ENCODE measurements at places on chromosomes 2 and 18.

DNA sequence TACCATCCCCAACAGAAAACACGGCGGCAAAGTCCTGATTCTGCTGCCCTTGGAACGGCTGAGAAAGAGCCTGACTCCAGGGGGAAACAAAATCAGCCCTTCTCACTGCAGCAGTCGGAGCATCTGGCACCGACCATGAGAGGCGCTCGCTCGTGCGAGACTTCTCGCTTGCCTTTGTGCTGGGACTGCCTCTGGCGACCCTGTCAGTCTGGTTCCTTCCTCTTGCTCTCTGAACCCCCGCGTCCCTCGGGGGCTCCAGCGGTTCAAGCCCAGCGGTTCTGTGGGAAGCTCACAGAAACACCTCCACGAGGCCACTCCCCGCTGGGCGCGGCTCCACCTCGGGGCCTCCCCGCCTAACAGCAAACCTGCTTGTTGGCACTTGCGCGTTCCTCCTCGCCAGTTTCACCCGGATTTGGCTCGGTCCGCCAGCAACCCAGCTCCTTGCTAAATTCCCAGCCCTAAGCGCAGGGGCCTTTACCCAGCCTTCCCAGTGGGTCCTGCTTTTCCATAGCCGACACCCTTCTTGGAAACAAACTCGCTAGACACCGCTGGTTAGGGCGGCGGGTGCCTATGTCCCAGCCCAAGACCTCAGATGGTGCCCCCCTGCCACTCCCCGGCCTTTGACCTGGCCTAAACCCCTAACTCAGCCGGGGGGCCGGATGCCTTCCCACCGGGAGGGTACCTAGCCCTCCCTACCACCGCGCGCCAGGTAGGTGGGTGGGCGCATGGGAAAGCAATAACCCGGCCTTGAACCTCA is 2.2 kb downstream of the RND3 start:
- peaks cover 14% of the 10 kb centered on the region for H3K4me1 ChIP-seq
- H3K4me3 ChIP-seq: no peak overlapping the region
- H3K27me3 ChIP-seq: peaks cover 51% of the 10 kb centered on the region
- no peak overlapping the region for H3K27ac ChIP-seq
- no peak for DNase-seq

DNA sequence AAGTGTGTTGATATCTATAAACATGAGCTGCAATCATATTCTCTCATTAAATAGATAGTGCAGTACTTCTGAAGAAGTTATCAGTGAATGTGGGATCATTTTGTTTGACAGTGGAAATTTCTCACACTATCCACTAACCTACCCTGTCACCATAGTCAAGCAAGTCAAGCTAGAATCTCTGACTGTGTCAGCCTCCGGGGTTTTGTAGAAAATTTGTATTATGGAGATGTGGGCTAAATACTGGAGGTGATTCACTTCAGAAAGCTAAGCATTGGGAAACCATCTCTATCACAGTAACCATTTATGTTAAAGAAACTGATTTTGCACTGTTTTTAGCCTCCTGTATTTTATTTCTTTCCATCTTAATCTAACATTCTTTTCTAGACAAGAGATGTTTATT is 126.6 kb upstream of the CREB1 start:
- H3K27ac ChIP-seq: no peak overlapping the region
- no peak overlapping the region for H3K4me3 ChIP-seq
- no peaks in the 10 kb centered on the region for H3K4me1 ChIP-seq
- H3K36me3 ChIP-seq: no peaks in the 10 kb centered on the region
- no peak for DNase-seq
- H3K27me3 ChIP-seq: peaks cover 7% of the 10 kb centered on the region

GRCh38 chr2:128670066-128670465 is 351.4 kb upstream of the HS6ST1 start:
- no peak for DNase-seq
- H3K4me3 ChIP-seq: no peak overlapping the region
- peaks cover 47% of the 10 kb centered on the region for H3K27me3 ChIP-seq

- no peak overlapping the region for H3K27ac ChIP-seq
- H3K36me3 ChIP-seq: no peaks in the 10 kb centered on the region
- no peaks in the 10 kb centered on the region for H3K27me3 ChIP-seq
- H3K4me3 ChIP-seq: no peak overlapping the region
Measured at GRCh38 chr2:68925295-68925896, 27.3 kb downstream of the GKN2 start.

- H3K4me3 ChIP-seq: no peak overlapping the region
- H3K27me3 ChIP-seq: no peaks in the 10 kb centered on the region
- no peak for DNase-seq
- no peak overlapping the region for H3K27ac ChIP-seq
- H3K4me1 ChIP-seq: no peaks in the 10 kb centered on the region
Measured at GRCh38 chr2:133498662-133499585, 69.3 kb downstream of the NCKAP5 start.

DNA sequence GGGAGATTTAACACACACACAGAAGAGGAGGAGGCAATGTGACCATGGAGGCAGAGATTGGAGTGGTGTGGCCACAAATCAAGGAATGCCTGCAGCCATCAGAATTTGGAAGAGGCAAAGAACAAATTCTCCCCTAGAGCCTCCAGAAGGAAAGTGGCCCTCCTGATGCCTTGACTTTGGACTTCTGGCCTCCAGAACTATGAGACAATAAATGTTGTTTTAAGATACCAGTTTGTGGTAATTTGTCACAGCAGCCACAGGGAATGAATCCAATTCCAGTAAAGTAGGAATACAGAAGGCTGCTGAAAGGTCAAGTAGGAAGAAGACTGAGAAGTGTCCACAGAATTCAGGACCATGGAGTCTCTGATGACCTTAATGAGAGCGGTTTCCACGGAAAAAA is 18.1 kb downstream of the PAIP2B start:
- H3K4me3 ChIP-seq: no peak overlapping the region
- H3K36me3 ChIP-seq: no peaks in the 10 kb centered on the region
- H3K27me3 ChIP-seq: peaks cover 19% of the 10 kb centered on the region
- H3K4me1 ChIP-seq: no peaks in the 10 kb centered on the region
- H3K27ac ChIP-seq: no peak overlapping the region
- DNase-seq: no peak

DNA sequence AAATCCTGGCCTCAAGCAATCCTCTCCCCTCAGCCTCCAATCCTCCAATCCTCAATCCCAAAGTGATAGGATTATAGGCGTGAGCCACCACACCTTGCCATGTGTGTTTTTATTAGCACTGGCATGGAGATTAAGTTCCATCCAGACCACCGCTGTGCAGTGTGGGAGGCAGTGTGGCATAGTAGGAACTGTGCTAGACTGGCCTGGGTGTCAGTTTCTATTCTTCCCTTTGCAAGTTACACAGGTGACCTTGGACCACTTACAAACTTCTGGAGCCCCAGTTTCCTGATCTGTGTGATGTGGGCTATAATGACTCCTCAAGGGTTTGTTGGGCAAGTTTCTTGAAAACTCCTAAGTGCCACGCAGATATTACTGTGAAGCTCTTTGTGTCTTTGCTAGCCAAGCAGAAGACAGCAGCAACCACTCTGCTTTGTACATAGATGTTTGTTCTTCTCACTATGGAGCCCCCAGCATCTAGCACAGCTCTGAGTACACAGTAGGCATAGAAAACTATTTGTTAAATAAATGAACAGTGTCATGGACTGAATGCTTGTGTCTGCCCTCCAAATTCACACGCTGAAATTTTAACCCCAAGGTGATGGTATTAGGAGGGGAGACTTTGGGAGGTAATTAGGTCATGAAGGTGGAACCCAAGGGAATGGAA is 93.0 kb downstream of the LBH start:
- H3K4me1 ChIP-seq: peaks cover 9% of the 10 kb centered on the region
- no peak overlapping the region for H3K4me3 ChIP-seq
- peak overlapping the region; percentile 56 for H3K27ac ChIP-seq

- H3K4me1 ChIP-seq: no peaks in the 10 kb centered on the region
- DNase-seq: no peak
- H3K36me3 ChIP-seq: no peaks in the 10 kb centered on the region
- no peak overlapping the region for H3K4me3 ChIP-seq
- no peak overlapping the region for H3K27ac ChIP-seq
Measured at GRCh38 chr18:34492652-34493051, 217.4 kb upstream of the DTNA start.

- no peak overlapping the region for H3K27ac ChIP-seq
- no peak overlapping the region for H3K4me3 ChIP-seq
- no peaks in the 10 kb centered on the region for H3K27me3 ChIP-seq
- no peaks in the 10 kb centered on the region for H3K36me3 ChIP-seq
Measured at GRCh38 chr18:51006061-51006818, 23.8 kb upstream of the SMAD4 start.

GRCh38 chr2:10297959-10298531 is 4.7 kb upstream of the HPCAL1 start:
- DNase-seq: no peak
- H3K4me3 ChIP-seq: peak overlapping the region; percentile 26
- H3K4me1 ChIP-seq: peaks cover 25% of the 10 kb centered on the region
- H3K27me3 ChIP-seq: no peaks in the 10 kb centered on the region
- no peak overlapping the region for H3K27ac ChIP-seq
- no peaks in the 10 kb centered on the region for H3K36me3 ChIP-seq

GRCh38 chr2:238523158-238524110 is 96.7 kb downstream of the ASB1 start:
- no peak for DNase-seq
- peaks cover 12% of the 10 kb centered on the region for H3K27me3 ChIP-seq
- no peaks in the 10 kb centered on the region for H3K36me3 ChIP-seq
- no peak overlapping the region for H3K4me3 ChIP-seq

- H3K4me1 ChIP-seq: no peaks in the 10 kb centered on the region
- peaks cover 80% of the 10 kb centered on the region for H3K27me3 ChIP-seq
- H3K36me3 ChIP-seq: no peaks in the 10 kb centered on the region
- DNase-seq: no peak
- no peak overlapping the region for H3K4me3 ChIP-seq
Measured at GRCh38 chr2:69222953-69223658, 163.9 kb downstream of the GFPT1 start.

- no peak overlapping the region for H3K27ac ChIP-seq
- no peak overlapping the region for H3K4me3 ChIP-seq
- no peak for DNase-seq
Measured at GRCh38 chr2:220648628-220649027, 923.5 kb downstream of the EPHA4 start.

GRCh38 chr2:6605836-6606505 is 259.7 kb downstream of the CMPK2 start:
- H3K4me3 ChIP-seq: no peak overlapping the region
- H3K27me3 ChIP-seq: no peaks in the 10 kb centered on the region
- no peak overlapping the region for H3K27ac ChIP-seq
- no peak for DNase-seq

GRCh38 chr18:59923539-59924196 is 23.9 kb downstream of the PMAIP1 start:
- H3K36me3 ChIP-seq: peaks cover 3% of the 10 kb centered on the region
- H3K27ac ChIP-seq: no peak overlapping the region
- H3K4me1 ChIP-seq: peaks cover 10% of the 10 kb centered on the region
- no peak overlapping the region for H3K4me3 ChIP-seq

DNA sequence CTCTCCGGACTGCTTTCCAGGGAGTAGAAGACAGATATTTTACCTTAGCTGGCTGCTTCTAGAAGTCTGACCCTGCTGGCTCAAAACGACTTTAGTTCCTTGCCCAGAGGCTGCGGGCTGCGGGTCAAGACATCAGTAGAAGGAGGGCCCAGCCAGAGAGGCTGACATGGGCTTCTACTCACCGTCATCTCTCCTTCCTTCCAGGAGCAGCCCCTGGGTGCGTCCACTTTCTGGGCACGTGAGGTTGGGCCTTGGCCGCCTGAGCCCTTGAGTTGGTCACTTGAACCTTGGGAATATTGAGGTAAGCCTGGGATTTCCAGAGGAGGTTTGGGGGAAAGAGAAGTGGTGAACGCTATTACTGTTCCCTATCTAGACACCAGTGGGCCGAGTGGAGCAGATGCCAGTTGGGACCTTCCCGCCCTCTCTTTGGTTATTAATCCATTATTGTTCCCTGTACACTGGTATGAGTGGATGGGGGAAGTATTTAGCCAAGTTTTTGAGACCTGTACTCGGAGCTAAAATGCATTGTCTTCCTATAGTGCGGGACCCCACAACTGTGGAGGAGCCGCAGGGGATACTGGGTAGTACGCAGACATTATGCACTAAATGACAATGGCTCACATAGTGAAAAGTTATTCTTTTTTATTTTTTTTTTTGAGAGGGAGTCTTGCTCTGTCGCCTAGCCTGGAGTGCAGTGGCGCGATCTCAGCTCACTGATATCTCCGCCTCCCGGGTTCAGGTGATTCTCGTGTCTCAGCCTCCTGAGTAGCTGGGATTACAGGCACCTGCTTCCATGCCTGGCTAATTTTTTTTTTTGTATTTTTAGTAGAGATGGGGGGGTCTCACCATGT is 26.3 kb upstream of the CASP8 start:
- peak overlapping the region; percentile 92 for H3K27ac ChIP-seq
- peaks cover 20% of the 10 kb centered on the region for H3K36me3 ChIP-seq
- no peaks in the 10 kb centered on the region for H3K27me3 ChIP-seq
- H3K4me3 ChIP-seq: peak overlapping the region; percentile 94
- no peak for DNase-seq
- peaks cover 39% of the 10 kb centered on the region for H3K4me1 ChIP-seq

DNA sequence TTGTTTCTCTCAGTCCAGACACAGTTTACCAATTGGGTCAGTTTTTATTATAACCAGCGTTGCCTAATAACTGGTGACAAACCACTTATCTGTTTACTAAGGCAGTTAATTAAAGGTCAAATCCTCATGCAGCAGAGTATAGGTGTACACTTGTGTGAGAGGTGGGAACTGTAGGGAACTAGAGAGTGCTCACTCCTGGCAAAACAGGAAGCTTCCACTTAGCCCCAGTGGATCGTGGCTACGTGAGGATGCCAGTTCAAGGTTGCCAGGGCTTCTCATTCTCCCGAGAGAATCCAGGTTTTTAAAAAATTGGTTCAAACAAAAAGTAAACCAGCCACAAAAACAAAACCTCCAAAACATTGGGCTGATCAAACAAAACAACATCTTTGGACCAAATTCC is 8.1 kb downstream of the CYBRD1 start:
- no peak overlapping the region for H3K4me3 ChIP-seq
- no peaks in the 10 kb centered on the region for H3K4me1 ChIP-seq
- H3K27me3 ChIP-seq: peaks cover 59% of the 10 kb centered on the region
- no peak overlapping the region for H3K27ac ChIP-seq

- no peak overlapping the region for H3K27ac ChIP-seq
- DNase-seq: no peak
- no peaks in the 10 kb centered on the region for H3K27me3 ChIP-seq
- H3K4me3 ChIP-seq: no peak overlapping the region
- no peaks in the 10 kb centered on the region for H3K4me1 ChIP-seq
Measured at GRCh38 chr18:55607773-55608172, 19.8 kb upstream of the TCF4 start.

GRCh38 chr2:75609937-75610508 is 36.6 kb upstream of the MRPL19 start:
- no peaks in the 10 kb centered on the region for H3K4me1 ChIP-seq
- peaks cover 77% of the 10 kb centered on the region for H3K27me3 ChIP-seq
- H3K36me3 ChIP-seq: no peaks in the 10 kb centered on the region
- H3K27ac ChIP-seq: no peak overlapping the region
- no peak overlapping the region for H3K4me3 ChIP-seq

GRCh38 chr2:174343343-174343622 is 8.5 kb downstream of the SP9 start:
- peaks cover 27% of the 10 kb centered on the region for H3K4me1 ChIP-seq
- peaks cover 66% of the 10 kb centered on the region for H3K27me3 ChIP-seq
- peaks cover 34% of the 10 kb centered on the region for H3K36me3 ChIP-seq
- H3K4me3 ChIP-seq: peak overlapping the region; percentile 51

- H3K27me3 ChIP-seq: peaks cover 24% of the 10 kb centered on the region
- no peak overlapping the region for H3K27ac ChIP-seq
- H3K36me3 ChIP-seq: no peaks in the 10 kb centered on the region
- H3K4me1 ChIP-seq: peaks cover 8% of the 10 kb centered on the region
- no peak for DNase-seq
Measured at GRCh38 chr2:234911271-234911670, 40.5 kb upstream of the SH3BP4 start.
